NCI-H187 treated with DMSO at 0.1 percent for 48 hours (cell line): ENCODE measurements at places on chromosomes 6 and 20.

- peak; percentile 97 for DNase-seq
These were observed 93.6 kb downstream of the TMEM242 start for GRCh38 chr6:157229713-157230112.

DNA sequence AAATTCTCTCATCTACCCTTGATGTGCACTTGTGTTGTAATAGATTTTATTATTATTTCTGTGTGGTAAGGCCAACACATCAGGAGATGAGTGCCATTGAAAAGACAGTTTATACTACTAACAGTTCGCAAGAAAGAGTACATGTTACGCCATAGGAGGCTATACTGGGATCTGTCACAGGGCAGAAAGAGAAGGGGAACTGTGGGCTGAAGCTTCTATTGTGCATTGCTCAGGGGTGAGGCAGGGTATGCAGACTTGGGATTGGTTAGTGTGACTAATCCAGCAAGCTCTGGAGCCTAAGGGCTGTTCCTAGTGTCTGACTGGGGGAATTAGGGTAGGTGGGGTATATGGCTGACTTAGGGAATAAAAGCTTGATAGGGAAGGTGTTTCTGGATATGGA, 50.9 kb downstream of the GPR63 start:
- no peak for DNase-seq

DNA sequence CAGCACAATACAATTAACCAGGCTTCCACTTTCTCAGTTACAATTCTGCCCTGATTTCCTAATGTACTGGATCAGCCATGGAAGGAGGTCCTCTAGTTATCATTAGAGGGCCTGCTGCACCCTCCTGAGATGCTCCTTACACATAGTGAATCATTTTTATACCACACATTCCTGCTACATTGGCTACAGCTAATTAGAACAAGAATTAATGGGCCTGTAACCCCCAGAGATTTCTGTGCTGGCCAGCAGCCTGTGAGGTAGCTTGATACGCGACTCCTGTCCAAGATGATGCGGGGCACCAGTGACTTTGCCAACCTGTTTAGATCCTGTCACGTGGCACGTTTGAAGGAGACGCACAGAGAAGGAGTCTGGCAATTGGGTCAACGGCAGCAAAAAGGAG, 422.8 kb downstream of the EPM2A start:
- no peak for DNase-seq

DNA sequence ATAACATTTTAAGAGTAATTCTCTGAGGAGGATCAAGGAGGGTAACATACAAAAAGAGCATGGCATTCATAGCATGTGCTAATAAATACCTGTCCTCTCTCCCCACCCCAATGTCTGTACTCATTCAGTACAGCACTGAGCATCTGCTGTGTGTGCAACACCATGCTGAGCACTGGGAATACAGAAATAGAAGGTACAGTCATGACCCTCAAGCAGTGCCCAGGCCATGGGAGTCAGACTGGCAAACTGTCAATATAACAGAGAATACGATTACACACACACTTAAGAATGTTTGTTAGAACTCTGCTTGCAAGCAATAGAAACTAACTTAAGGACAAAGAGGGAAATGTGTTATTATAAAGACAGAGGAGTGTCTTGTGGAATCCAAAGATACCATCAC, 24.7 kb upstream of the ZFAND3 start:
- DNase-seq = no peak

- DNase-seq = no peak
These were observed 4.9 kb upstream of the CTCFL start for GRCh38 chr20:57529810-57530209.

DNA sequence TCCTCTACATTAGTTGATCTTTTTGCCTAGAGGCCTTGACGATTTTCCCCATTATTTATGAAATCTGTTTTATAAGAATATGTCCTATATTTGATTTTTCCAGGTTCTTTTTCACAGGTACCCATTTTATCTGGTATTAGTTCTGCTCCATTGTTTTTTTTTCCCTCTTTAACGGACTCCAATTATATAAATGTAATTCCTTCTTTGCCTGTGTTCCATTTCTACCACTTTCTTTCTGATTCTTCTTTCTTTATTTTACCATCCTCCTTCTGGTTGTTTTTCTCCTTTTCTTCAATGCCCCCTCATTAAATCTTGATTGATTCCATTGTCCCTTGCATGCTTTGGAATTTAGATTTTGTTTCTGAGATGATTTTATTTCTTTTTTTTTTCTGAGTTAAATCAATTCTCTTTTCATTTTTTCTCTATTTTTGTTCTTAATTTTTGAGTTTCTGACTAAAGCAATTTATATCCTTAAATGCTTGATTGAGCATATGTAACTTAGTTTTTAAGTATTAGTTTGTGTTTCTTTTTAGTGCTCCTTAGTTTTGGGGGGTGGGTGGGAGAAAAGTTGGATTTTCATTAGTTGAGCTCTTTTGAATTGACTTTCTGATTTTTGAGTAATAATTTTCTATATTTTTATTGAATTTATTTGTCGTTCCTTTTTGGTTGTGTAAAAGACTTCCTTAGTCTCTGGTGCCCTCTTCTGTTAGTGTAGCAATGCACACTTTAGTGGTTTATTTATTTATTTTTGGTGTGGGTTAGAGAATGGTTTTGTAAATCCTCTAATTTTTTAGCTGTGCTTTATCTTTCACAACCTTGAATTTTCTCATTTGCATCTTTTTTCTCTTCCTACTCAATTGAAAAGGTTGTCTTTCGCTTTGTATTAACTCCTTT, 140.8 kb downstream of the FARS2 start:
- no peak for DNase-seq

DNA sequence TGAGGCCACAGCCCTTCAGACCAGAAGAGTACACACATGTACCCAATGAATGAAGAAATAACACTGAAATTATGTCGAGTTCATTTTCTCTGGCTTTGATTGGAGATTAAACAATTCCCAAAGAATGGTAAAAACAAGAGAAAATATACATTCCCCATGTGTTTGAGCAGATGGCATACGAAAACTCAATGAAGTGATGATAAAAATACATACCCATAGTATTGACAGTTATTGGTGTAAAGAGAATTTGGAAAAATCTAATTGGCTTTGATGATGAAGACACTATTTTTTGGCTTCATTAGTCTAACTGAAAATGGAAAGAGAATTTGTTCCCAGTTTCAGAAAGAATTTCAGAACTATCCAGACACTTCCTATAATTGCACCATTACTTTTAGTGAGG, 76.6 kb upstream of the SNRPB2 start:
- no peak for DNase-seq

DNA sequence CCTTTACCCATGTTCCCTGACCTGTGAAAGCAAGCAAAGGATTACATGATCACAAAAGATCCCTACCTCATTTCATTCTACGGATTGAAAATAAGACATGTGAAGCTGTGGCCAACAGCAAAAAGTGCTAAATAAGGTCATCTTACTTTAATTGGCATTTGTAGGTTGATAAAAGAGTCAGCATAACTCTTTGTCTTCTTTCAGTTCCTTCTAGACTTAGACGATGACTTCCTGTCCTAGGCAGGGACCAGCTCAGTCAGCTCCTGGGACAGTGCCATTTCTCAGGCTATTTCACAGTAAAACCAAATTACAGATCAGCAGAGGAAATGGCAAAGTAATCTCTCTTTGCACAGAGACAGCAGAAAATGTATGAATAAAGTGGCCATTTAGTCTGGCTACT, 480.7 kb downstream of the RFPL4B start:
- no peak for DNase-seq

DNA sequence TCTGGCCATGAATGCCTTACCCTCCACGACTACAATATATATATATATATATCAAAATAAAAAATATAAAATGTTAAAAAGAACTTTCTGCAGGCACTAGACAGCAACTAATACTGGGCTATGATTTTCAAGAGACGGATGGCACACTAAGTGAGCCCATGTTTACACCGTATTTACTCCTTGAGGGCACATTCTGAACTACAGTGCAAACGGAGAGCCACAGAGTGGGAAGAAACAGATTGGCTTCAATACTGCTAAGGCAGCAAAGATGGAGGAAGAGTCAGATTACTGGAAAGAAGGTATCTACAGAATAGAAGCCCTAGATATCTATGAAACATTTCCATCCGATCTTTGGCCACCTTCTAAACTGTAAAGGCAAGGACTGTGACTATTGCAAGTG, 330.3 kb downstream of the HTR1B start:
- DNase-seq = no peak

GRCh38 chr6:54085541-54085940, 25.7 kb upstream of the MLIP start:
- DNase-seq = no peak

- DNase-seq = no peak
These were observed 211.2 kb upstream of the RSPO3 start for GRCh38 chr6:126907312-126907711.

- DNase-seq = no peak
These were observed 131.0 kb downstream of the IMPG1 start for GRCh38 chr6:75941509-75941908.

- DNase-seq = no peak
These were observed 70.1 kb downstream of the NRN1 start for GRCh38 chr6:5936631-5937030.

- DNase-seq = no peak
These were observed 4.0 kb downstream of the RPP21 start for GRCh38 chr6:30348957-30349356.

- DNase-seq = no peak
These were observed 10.2 kb downstream of the UNC5CL start for GRCh38 chr6:41028561-41029412.

DNA sequence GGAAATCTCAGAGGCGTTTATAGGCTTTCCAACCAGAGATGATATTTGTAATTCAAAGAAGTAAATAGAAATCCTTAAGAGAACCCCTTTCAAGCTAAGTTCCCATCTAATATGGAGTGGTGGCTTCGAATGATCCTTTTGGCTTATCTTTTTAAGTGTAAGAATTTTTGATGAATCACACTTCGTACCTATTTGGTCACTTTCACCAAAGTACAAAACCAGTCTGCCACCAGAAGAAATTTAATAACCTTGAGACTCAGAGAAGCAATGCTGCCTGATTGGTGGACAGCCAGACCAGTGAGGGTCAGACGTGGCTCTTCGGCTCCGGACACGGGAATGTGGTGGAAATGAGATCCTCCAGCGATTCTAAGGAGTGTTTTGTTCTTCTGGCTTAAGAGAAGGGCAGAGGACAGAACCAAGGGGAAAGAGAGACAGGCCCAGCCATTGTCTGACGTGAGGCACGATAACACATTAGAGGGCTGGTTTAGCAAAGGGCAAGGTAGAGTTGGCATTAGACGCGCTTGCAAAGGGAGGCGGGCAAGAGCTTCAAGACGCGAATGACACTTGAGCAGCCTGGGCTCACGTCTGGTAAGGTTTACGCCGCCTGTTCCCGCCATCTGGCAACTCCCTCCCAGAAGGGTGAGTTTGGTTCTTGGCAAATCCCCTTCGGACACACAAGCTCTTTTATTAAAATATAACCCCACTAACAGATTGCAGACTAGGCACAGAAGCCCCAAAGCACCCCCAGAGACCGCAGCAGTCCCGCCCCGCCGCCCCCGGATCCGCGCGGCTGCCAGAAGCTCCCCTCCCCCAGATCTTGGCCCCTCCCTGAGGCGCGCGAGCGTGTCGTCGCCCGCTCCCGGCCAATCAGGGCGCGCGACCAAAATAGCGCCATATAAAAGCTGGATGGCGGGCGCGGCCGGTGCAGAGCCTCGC, 50.0 kb upstream of the EZR start:
- peak; percentile 54 for DNase-seq

- DNase-seq = no peak
These were observed 141.0 kb downstream of the HACE1 start for GRCh38 chr6:104718672-104719071.

GRCh38 chr6:3022765-3023662, 23.3 kb downstream of the NQO2 start:
- DNase-seq = no peak

DNA sequence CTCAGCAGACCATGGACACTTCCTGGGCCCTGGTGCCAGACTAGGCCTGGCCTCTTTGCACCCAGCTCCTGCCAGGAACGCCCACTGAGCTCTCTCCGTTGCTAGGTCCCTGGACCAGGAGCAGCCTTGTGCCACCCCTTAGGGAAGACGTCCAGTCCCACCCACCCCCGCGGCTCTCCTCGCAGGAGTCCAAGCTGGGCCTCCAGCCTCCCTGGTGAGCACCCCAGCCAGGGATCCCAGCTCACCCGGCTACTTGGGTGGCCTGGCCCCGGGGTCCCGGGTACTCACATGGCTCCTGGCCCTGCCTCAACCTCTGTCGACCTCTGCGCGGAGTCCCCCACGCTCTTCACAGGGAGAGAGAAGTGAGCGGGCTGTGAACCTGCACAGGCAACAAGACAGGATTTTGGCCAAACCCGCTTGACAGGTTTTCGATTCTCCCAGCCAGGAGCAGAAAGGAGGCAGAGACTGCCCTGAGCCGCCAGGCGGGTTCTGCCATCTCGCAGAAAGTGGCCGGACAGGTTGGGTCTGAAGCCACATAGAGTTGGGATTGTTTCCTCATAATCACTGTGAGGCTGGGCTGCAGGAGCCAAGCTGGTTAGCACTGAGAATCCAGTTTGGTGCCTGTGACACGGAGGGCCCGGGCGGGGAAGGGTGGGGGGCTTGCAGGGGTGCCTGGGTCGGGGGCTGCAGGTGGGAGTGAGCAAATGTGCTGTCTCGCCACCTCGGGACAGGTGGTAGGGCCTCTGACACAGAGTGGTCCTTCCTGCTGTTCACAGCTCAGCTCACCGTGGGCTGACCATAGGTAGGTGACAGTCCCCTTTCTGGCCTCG, at the start of gene RBBP8NL:
Gene RBBP8NL (minus strand): TSS at position 368 of the 830 bp plus-strand sequence. CDS start 7,892 bp downstream, outside the sequence.
- no peak for DNase-seq

GRCh38 chr20:6395695-6396094, 272.9 kb upstream of the FERMT1 start:
- DNase-seq = no peak

GRCh38 chr6:127956956-127957355, 56.1 kb upstream of the THEMIS start:
- DNase-seq = no peak

DNA sequence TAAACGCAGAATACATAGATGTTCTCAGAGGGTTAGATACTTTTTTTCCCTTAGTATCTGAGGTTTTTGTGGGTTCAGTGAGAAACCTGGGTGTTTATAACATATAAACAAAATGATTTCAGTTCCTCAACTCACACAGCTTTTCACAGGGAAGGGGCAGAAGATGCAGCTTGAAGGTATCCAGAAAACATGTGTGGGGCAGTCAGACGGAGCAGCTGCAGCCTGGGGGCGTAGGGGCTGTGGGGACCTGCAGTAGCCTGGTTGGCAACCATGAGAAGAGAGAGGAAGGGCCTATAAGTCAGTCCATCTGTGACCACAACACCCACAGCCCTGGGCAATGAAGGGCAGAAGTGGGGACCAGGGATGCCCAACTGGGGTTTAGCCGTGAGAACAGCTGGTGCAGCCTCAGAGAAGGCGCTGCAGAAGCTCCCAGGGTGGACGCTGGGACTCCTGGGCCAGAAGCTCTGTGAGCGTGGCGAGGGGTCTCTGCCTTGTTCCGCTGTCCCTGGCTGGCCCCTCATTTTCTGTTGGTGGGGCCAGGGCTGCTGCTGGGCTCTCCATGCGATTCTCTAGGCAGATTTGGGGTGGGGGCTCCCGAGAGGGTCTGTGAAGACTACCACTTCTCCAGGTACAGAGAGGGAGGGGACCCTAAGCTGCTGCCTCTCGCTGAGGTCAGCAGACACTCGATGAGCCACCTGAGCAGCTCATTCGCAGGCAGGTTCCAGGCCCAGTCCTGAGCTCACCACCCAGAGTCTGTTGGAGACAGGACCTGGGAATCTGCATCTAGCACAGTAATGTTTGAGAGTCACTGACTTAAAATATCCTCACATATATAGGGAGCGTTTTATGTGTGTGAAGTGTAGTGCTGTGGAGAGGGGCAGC, 181.2 kb downstream of the ZDHHC14 start:
- no peak for DNase-seq
